Activated CD4-positive, alpha-beta memory T cell treated with anti-CD3 and anti-CD28 coated beads, Interleukin-2, amount 10 ng/mL, durations not matched to agents 7 days and 5 days (primary cell): ENCODE measurements at places on chromosomes 4 and X. TPM values are rescaled to one million over a fixed set of nuclear protein-coding genes. Genes with fewer than 3 reads are reported as not detected.

Gene HMGN5
- 3.3 TPM for total RNA-seq

Gene HHIP
- not detected for total RNA-seq

Gene JCHAIN
- 0.35 TPM for total RNA-seq

Gene HELT
- total RNA-seq, result not detected

Gene MAGEE2
- not detected for total RNA-seq

Gene UGT2B7
- not detected for total RNA-seq

Gene ADH1C
- not detected for total RNA-seq

Gene SYP
- total RNA-seq, result 1.1 TPM

Gene IL2
- total RNA-seq, result 0.85 TPM

Gene NCAPG
- 82.3 TPM for total RNA-seq

Gene FRG2
- total RNA-seq, result not detected

Gene LUZP4
- not detected for total RNA-seq

Gene SERPINA7
- not detected for total RNA-seq

Gene MGAT4D
- not detected for total RNA-seq

Gene ALAS2
- total RNA-seq, result not detected

Gene PASD1
- not detected for total RNA-seq

Gene XAGE1A
- not detected for total RNA-seq

Gene CCDC110
- total RNA-seq, result not detected
